HCT116 (cell line): ENCODE measurements at places on chromosomes 11 and 22.

DNA sequence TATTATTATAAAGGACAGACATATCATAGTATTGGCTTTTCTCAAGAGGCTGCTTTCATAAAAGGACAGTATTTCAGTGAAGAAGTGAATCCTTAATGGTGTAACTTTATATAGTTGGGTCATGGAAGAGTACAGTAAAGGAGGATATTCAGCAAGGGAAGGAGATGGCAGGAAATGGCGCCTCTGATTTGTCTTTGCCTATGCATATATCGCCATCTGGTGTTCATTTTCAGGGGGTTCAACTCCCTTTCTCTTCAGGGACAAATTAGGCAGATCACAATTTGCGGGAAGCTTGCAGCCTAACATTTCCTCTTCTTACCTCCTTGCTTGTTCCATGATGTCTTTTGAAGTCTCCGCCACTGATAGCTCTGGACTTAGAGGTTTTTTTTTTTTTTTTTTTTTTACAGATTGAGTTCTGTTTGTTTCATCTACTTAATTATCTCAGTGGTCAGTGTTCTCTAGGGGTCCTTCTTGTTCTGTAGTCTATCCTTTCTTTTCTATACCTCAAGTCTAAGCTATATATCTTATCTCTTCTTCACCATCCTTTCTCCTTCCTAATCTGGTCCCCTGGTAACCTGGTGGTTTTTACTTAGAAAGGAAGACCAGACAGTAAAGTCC lies 21.8 kb upstream of the RRM1 start:
- peak; percentile 59 for DNase-seq

- no peak for DNase-seq
These were observed 3.8 kb downstream of the OSBPL5 start for GRCh38 chr11:3161309-3161708.

DNA sequence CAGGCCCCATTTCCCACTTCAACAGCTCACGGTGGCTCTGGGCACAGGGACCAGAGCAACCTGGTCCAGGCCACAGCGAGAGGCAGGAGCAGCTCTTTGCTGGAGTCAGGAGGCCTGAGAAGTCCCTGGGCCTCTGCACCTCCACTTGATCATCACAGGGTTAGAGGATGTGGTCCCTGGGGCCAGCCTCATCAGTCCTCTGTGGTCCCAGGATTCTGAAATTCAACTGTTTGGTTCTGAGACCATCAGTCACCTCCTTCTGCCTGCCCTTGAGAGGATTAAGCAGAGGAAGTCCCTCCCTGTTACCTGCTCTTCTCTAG lies 24.9 kb upstream of the CBX7 start:
- DNase-seq, result no peak

DNA sequence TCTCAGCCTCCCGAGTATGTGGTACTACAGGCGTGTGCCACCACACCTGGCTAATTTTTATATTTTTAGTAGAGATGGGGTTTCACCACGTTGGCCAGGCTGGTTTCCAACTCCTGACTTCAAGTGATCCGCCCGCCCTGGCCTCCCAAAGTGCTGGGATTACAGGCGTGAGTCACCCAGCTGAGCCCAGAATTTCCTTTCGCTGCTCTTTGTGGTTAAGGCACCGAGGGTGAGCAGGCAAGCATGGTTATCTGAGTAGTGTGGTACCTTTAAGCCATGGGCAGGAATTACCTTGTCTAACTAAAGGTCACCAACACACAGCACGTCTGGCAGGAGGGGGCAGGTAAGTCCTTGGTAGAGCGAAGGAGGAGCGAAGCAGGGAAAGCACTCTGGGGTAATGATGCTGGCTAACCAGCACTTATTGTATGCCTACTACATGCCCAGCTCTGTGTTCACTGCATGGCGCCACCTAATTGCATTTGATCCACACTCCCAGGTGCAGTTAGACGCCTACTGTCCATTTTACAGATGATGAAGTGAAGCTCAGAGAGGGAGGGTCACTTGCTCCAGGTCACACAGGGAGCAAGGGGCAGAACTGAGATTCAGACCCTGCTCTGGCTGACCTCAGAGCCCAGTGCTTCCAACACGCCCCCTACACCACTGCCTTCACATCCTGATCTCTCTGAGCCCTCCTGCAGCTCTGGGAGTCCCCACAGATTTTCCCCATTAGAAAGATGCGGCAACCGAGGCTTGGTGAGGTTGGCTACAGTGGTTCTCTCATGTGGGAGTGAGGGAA lies 45.7 kb downstream of the TRIOBP start:
- peak; percentile 96 for DNase-seq

- no peak for DNase-seq
These were observed 872.0 kb downstream of the BRD1 start for GRCh38 chr22:48955351-48956311.

DNA sequence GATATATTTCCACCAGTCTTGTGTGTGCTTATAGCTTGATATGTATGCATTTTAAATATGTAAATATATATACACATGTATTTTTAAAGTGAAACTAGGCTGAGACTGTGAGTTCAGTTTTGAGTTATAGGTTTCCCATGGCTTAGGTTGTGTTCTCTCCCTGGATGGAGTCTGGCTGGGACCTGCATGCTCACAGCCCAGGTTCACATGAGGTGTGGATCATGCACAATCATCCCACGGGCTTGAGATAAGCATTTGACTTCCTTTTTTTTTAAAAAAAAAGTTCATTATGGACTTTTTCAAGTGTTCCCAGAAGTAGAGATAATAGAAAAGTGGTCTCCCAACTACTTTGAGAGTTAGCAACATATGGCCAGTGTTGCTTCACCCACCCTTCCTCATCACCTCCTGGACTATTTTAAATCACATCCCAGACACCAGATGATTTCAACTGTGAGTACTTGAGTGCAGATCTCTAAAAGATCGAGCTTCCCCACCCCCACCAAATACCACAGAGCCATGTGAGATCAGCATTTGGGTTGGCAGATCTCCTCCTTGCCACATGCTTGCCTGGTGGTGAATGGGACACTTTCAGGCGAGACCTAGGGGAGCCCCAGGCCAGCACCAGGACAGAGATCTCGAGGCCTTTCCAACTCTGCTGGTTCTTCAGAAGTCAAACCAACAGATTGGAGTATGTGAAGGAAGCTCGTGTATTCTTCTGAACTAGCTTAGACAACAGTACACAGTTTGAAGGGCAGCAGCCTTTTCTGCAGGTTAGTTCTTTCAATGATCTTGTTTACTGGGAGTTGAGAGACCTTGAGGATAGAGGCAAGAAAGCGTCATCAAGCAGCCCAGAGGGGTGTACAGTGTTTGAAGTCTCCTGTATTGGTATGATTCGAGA lies 15.9 kb downstream of the MED15 start:
- no peak for DNase-seq

DNA sequence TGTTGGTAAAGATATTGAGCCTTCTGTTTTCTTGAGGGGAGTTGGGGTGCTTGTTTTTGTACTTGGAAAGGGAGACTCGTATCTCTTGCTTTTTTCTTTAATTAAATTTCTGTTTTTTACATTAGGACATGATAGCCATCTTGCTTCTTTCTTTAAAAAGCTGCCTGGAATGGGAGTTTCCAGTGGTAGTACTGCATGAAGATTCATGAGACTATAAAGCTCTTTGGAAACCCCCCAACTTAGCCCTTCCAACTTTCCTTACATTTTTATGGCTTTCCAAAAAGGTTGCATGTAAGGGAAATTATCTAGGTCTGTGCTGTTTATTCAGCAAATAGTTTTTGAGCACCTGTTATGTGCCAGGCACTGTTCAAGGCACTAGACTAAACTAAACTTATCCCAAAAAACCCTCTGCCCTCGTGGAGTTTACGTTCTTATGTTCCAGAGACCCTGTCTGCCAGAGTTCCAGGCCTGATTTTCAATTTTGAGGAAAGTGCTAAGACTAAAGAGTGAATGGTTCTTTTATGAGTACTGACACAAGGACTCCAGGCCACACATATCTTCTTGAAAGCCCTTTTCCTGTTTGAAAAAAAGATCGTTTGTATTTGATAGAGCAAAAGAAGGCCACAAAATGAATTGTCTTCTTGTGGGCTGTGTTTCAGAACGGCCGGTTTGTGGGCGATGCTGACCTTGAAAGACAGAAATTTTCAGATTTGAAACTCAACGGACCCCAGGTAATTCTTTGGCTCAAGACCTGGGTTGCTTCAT lies 31.9 kb downstream of the CTNND1 start:
- DNase-seq, result no peak

- no peak for DNase-seq
These were observed 543.6 kb downstream of the MN1 start for GRCh38 chr22:27257987-27258386.

DNA sequence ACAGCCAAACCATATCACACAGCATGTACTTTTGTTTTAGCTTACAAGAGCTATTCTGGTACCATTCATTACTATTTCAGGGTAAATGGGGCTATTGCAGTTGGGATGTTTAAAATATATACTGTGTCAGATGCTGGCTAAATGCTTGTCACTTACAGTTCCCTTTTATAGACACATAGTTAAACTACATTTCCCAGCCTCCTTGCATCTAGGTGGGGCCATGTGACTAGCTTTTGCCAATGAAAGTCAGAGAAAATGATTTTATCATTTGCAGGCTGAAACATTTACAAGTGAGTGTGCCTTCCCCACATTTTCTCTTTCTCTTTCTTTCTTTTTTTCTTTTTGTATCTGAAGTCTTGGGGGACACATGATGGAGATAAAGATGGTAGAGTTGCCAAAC lies 7.8 kb upstream of the IFTAP start:
- DNase-seq, result no peak

- DNase-seq, result no peak
These were observed 51.1 kb upstream of the KCNQ1OT1 start for GRCh38 chr11:2750682-2751522.

GRCh38 chr11:33585586-33586209 lies 114.9 kb downstream of the C11orf91 start:
- DNase-seq, result no peak

- no peak for DNase-seq
These were observed 3.9 kb downstream of the CDC45 start for GRCh38 chr22:19483481-19484244.

DNA sequence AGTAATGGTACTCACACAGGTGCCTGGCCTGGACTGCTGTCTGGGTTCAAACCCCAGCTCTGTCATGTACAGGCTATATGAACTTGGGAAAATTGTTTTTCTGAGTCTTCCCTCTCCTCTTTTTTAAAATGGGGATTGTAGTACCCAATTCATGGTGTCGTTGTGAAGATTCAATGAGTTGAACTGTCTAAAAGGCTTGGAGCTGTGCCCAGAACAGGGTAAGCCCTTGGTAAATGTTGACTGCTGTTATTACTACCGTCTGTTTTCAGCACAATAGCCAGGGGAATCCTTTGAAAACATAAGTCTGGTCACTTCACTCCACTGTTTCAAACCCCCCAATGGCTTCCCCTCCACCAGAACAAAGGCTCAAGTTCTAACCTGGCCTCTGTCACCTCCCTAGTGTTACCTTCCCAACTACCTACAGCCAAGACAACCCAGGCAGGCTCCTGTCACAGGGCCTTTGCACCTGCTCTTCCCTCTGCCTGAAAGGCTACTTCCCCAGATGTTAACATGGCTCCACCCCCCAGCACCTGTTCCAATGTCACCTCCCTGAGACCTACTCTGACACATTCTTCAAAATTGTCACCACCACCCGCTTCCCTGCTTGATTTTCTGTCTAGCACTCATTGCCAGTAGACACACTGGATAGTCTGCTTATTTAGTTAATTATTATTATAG lies 152.8 kb downstream of the CHST1 start:
- no peak for DNase-seq

- DNase-seq, result no peak
These were observed 23.1 kb upstream of the PHLDA2 start for GRCh38 chr11:2952290-2952689.

- no peak for DNase-seq
These were observed 156.8 kb upstream of the BDNF start for GRCh38 chr11:27857014-27857413.

DNA sequence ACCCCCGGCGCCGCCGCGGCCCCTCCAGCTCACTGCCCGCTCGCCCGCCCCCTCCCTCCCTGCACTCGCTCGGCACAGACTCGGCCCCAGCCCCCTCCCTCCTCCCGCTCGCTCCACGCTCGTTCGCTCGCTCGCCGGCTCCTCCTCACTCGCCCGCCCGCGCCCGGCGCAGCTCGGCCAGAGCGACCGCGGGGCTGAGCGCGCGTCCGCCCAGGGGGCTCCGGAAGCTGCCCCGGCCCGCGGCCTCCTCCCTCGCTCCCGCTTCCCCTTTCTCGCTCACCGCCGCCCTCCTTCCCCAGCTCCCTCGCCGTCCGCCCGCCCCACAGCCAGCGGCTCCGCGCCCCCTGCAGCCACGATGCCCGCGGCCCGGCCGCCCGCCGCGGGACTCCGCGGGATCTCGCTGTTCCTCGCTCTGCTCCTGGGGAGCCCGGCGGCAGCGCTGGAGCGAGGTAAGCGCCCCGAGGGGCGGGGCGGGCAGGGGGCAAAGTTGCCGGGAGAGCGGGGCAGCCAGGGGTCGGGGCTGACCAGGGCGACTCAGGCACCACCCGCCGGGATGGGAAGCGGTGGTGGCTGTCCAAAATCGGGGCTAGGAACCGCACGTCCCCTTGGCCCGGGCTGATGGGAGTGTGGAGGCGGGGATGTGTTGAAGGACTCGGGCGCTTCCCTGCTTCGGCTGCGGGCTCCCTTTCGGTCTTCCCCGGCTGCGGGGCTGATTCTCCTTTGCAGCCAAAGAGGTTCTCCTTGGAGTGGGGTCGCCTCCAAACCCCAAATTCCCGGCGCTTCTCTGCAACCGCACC lies at the start of gene SEZ6L:
Gene SEZ6L, plus strand, starts transcription at position 148 of the 797 bp plus-strand sequence. Its CDS starts 208 bp downstream, at position 356.
- DNase-seq, result no peak

DNA sequence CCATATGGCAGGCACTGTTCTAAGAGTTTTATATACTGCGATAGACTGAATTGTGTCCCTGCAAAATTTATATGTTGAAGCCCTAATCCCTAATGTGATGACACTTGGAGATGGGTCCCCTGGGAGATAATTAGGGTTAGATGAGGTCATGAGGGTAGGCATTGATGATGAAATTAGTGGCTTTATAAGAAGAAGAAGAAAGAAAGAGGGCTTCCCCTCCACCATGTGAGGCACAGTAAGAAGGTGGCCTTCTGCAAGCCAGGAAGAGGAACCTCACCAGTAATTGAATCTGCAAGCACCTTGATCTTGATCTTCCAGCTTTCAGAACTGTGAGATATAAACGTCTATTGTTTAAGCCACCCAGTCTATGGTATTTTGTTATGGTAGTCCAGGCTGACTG lies 46.6 kb upstream of the TENM4 start:
- no peak for DNase-seq

DNA sequence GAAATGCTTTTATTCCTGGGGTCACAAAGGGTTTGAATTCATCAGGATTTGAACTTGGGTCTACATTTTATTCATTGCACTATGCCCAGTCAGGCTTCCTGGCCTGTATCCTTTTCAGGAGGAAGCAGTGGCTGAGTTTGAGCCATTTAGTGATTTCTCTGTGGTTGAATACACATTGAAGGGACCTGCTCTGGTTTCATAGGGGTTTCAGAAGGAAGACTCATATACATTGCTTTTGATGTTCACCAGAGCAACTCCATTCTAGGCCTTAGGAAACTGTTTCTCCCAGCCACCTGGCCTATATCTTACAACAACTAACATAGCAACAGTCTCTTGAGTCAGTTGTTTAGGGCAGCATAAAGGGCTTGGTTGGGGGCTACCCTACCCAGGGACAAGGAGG lies 165.7 kb downstream of the INSC start:
- no peak for DNase-seq

- no peak for DNase-seq
These were observed 4.0 kb downstream of the TECTA start for GRCh38 chr11:121105063-121105480.
